ENCODE measurements at places on chromosomes 13 and 19.

GRCh38 chr13:66748712-66749111, 481.4 kb downstream of the PCDH9 start:
- DNase-seq, result no peak

DNA sequence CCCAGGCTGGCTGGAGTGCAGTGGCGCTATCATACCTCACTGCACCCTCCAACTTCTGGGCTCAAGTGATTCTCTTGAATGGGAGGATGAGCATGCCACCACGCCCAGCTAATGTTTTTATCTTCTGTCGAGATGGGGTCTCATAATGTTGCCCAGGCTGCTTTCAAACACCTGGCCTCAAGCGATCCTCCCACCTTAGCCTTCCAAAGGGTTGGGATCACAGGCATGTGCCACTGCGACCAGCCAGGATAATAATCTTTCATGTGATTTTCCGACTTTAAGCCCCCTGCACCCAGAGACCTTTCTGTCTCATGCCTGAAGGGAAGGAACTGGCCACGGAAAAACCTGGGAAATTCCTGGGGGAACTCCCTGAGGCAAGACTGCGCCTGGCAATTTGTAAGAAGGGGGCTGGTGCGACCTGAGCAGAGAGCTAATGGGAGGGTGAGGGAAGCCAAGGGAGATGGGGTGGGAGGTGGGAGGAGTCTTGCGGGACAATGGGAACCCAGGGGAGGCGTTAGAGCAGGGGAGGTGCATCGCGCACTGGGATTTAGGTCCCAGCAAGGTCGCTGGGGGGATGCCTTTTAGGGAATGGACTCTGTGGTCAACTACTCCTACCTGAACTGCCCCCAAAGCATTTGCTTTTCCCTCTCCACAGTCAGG, 1.2 kb upstream of the CCDC124 start:
- DNase-seq, result no peak

- no peak for DNase-seq
Observed at GRCh38 chr13:21929400-21929799, 258.5 kb downstream of the FGF9 start.

DNA sequence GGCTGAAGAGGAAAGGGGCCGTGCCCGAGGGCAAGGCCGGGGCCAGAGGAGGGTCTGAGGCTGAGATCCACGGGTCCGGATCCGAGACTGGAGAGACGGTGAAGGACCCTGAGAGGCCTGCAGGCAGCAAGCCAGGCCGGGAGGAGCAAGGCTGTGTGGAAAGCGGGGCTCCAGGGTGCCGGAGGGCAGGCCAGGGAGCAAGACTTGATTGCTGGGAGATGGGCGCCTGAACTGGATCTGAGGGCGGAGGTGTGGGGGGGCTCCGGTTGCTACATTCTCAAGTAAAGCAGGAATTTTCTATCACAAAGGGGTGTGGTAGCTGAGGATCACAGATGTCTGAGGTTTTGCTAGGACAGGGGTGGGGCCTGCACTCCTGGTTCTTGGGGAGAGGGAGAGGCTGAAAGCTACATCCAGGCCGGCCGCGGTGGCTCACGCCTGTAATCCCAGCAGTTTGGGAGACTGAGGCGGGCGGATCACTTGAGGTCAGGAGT, 3.8 kb downstream of the MAMSTR start:
- DNase-seq, result no peak

GRCh38 chr19:7386308-7386707, 37.6 kb downstream of the ARHGEF18 start:
- no peak for DNase-seq

- peak; percentile 94 for DNase-seq
Observed at GRCh38 chr19:38538793-38539528, 78.8 kb downstream of the MAP4K1 start.

DNA sequence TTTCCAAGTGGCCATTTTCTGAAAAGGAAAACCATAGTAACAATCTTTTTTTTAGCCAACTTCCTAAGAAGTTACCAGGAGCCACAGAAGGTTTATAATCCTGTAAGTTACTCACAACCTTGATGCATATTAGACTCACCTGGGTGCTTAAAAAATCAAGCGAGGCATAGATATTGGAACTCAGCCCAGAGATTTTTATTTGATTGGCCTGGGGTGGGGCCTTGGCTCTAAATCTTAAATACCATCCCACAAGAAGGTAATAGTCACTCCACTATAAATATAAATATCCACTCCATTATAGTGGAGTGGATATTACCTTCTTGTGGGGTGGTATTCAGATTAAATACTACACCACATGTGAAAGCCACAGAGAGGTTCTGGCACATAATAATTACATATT, 429.6 kb downstream of the RFC3 start:
- no peak for DNase-seq

GRCh38 chr19:18906605-18907519, 10.9 kb upstream of the CERS1 start:
- DNase-seq, result no peak

DNA sequence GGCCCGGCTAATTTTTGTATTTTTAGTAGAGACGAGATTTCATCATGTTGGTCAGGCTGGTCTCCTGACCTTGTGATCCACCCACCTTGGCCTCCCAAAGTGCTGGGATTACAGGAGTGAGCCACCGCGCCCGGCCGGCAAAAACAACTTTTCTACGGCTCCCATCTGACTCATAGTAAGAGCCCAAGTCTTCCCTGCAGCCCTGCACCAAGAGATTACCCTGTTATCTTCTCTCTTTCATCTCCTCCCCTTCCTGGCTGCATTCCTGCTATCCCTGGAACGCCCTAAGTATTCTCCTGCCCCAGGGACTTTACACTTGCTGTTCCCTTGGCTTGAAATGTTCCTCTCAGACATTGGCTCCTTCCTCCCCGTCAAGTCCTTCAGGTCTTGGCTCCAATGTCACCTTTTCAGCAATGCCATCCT, 6.6 kb downstream of the AP2S1 start:
- DNase-seq, result no peak

DNA sequence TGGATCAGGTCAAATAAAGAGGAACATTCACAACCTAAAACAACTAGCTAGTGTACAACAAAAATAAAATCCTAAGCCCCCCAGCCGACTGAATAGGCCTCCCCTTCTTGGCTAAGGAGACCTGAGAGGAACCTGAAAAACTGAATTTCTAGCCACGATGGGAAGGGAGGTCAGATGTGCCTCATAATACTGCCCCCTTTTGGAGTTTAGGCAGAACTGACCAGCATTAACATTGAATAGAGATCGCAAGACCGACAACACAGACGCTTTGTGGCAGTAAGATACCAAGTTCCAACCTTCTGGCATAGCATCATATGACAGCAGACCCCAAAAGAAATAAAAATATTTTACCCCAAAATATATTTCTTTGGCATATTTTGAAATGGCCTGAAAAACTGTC, 15.9 kb downstream of the CBY2 start:
- no peak for DNase-seq

- DNase-seq, result no peak
Observed at GRCh38 chr13:35797991-35798390, 321.5 kb upstream of the MAB21L1 start.

DNA sequence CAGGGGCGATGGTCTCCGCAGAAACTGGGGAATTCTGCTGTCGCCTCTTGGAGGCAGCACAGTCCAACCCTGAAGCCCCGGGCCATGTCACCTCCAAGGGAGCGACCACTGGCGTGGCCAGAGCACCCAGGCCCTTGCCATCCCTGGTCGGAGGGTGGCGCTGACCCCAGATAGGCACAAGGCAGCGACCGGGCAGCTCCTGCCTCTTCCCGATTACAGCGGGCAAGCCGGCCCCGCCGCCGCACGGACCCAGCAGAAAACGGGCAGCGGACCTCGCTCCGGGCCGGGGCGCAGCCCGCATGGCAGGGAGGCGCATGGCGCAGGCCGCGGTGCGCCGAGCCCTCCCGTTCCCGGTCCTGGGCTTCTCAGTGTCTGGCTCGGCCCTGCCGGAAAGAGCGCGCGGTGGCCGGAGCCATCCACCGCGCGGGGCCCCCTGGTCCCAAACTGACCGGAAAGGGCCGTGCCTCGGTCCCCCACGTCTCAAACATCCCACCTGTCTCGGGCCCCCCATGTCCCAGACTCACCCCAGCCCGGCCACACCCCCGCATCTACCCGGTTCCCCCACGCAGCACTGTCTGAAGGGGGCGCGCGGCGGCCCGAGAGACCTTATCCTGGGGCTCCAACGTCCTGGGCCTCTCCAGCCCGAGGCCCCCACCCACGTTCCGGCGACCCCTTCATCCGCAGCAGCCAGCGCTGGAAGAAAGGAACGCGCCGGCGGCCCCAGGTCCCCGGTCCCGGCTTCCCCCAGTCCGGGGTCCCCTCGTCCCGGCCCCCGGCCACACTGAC, 727 bp downstream of the CERS1 start:
- no peak for DNase-seq

- no peak for DNase-seq
Observed at GRCh38 chr19:15623711-15624318, 8.8 kb downstream of the CYP4F8 start.

DNA sequence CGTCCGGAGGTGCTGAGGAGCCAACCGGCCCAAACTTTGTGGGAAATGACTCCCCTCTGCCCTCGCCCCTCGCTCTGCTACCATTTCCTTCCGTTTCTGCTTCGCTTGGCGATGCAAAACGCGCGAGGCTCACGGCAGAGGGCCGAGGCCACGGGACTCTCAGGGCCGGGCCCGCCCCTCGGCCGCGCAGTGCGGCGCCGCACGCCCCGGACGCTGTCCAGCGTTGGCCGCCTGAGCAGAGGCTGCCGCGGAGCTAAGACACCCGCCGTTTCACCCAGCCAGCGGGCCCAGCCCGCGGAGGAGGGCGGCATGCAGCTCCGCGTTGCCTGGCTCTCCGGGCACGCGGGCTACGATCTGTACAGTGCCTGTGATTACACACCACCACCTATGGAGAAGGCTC, 2.1 kb upstream of the ZNF578 start:
- no peak for DNase-seq

DNA sequence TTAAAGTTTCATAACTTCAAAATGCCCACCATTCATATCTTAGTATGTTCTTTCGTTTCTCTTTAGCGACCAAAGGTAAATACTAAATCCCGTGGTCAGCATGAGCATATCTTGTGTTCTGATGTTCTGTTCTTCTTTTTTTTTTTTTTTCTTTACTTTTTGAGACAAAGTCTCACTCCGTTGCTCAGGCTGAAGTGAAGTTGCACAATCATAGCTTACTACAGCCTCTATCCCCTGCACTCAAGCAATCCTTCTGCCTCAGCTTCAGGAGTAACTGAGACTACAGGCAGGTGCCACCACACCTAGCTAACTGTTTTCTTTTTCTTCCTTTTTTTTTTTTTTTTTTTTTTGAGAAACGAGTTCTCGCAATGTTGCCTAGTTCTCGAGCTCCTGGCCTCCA, 60.9 kb upstream of the ATP12A start:
- no peak for DNase-seq

Measured in CD4-positive, alpha-beta T cell treated with Interleukin-4 for 4 hours (primary cell).